GM18507 (cell line): ENCODE measurements at places on chromosomes 7 and 10.

- no peak for DNase-seq
Observed at GRCh38 chr10:15751046-15751445, 31.3 kb upstream of the ITGA8 start.

- DNase-seq, result no peak
Observed at GRCh38 chr10:128097783-128098182, 28.4 kb downstream of the MKI67 start.

DNA sequence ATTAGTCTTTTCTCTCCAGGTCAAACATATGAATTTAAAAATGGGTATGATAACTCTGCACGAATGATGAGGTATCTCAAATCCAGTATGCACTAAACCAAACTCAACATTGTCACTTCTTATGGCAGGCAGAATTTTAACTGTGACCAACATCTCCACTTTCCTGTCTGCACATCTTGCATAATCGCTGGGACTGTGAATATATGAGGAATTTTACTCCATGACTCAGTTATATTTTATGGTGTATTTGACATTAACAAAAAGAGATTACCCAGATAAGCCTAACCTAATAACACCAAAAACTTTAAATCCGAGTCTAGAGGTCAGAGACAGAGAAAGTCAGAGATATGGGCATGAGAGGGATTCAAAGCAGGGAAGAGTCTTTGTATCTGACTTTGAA lies 454.5 kb upstream of the SEMA3D start:
- no peak for DNase-seq

- DNase-seq, result no peak
Observed at GRCh38 chr10:24694086-24694485, 29.6 kb downstream of the ARHGAP21 start.

DNA sequence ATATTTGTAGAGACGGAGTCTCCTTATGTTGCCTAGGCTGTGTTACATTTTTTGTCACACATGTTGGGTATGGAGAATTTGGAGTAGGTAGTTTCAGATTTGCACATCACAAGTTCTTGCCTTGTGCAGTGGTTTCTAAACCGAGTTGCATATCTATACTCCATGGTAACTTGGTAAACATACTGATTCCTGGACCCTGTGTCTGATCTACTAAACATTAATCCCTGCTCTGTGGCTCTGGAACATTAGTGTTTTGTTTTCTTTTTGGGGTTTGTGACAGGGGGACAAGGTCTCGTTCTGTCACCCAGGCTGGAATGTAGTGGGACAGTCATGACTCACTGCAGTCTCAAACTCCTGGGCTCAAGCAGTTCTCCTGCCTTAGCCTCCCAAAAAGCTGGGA lies 24.7 kb downstream of the AUTS2 start:
- no peak for DNase-seq

GRCh38 chr7:103793614-103794013 lies 195.8 kb downstream of the RELN start:
- no peak for DNase-seq

DNA sequence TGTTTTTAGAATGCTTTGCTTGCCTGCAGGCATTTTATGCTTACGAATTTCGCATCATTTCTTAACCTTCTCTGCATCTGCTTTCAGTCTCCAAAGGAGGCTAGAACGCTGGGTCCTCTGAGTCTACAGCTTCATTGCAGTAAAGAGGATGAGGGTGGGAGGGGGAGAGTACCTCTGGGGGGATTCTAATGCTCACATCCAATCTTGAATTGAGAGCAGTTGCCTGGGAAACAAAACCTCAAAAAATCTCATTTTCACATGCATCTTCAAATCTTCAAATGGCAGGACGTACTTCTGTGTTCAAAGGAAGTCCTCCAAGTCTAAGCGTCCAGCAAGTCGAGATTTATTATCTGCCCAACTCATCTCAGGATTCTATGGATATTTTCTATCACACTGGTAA lies 100.7 kb upstream of the PRKCQ start:
- DNase-seq, result no peak

DNA sequence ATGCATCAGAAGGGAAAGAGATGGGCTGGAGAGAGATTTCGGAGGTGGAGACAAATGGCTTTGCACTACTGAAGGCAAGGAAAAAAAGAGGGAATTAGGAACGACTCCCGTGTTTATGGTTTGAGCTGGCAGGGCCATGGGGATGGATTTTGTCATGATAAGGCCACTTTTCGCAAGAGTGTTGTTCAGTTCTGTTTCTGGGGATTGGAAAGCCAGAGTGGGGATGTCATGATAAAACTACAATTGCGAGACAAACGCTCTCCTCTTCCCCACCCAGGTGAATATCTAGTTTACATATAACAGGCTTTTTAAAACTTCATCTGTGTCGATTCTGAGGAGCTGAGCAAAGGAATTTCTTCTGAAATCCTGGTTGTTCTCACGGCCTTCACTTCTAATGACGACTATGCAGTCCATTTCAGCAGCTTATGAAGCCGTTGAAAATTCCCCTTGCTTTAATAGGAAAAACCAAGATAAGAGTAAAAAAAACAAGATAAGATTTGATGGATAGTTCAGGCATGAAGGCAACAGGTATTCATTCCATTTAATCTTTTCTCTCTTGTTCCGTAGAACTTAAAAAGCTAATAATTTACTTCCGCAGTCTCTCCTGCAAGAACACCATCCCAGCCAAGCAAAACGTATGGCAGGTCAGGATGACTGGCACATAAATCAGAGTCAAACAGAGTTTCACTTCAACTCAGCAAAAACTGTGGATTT lies 245.6 kb upstream of the PITRM1 start:
- DNase-seq, result no peak

DNA sequence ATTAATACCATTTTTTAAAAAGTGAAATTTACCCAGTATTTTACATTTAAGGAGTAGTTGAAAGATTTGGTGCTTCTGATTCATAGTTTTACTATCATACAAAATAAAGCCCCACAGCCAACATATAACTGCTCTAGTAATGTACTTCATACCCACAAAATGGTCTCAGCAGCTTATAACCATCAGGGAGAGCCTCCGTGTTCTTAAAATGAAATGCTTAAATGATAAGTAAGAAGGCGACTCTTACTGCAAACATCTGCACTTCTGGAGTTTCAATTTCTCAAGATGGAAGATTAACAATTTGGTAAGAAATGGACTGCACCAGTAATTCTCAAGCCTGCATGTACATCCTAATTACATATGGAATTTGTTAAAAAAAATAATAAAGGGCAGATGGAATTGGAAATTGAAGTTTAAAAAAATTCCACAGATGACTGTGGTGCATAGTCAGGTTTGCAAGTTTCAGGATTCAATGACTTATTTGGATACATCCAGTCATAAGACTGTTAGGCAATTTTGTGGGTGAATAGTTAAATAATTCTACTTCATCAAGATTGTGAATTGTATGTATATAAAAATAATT lies 461.0 kb downstream of the KIF20B start:
- DNase-seq, result no peak

- no peak for DNase-seq
Observed at GRCh38 chr10:7243139-7243538, 167.7 kb downstream of the SFMBT2 start.

GRCh38 chr10:44977287-44978212 lies 1.1 kb downstream of the DEPP1 start:
- no peak for DNase-seq

GRCh38 chr7:151271699-151272355 lies 23.3 kb upstream of the SMARCD3 start:
- no peak for DNase-seq

- peak; percentile 45 for DNase-seq
Observed at GRCh38 chr7:105352018-105352612, 36.6 kb downstream of the SRPK2 start.

- no peak for DNase-seq
Observed at GRCh38 chr7:8144856-8145255, 117.1 kb downstream of the ICA1 start.

- no peak for DNase-seq
Observed at GRCh38 chr10:35642793-35643114, 658 bp upstream of the FZD8 start.

DNA sequence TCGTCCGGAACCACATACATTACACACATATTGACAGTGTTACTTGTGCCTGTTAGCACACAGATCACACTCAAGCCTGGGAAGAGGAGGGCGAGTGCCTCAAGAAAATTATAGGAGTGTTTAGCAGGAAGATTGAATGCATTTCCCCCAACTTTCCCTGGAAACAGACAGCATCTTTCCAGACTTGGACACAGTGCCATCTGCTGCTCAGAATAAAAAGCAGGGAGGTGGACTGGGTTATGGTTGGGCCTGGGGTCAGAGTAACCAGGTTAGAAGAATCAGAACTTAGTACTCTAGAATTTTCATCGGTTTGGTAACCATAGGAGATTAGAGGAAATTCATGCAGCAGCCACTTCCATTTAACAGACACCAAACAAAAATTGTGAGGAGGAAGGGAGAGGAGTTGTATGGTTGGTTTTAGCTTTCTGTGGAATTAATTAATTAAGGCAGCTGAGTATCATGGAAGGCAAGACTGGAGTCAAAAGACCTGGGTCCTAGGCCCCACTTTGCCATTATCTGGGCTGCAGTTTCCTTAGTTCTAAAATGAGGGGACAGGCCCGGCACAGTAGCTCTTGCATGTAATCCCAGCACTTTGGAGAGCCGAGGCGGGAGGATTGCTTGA lies 43.4 kb upstream of the OPTN start:
- DNase-seq, result no peak

DNA sequence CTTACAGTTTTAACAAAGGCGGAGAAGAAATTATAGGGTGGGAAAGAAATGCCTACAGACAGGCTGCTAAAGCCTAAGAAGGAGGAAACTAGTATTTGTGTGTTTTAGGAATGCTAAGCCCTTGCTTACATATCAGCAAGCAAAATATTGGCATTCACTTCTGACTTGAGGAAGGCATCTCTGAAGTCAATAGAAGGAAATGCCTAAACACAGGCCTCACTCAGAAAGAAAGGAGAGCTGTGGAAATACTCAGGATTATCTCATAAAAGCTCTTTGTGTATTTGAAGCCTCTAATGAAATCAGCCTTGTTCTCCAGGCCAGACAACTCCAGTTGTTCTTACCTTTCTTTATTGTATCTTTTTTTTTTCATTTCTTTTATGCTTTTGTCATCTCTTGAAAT lies 158.0 kb downstream of the AUTS2 start:
- DNase-seq, result no peak

- no peak for DNase-seq
Observed at GRCh38 chr7:130929896-130930659, 196.1 kb upstream of the KLF14 start.

GRCh38 chr10:1648648-1649047 lies 88.7 kb downstream of the ADARB2 start:
- no peak for DNase-seq

GRCh38 chr10:121981346-121981745 lies 6.3 kb upstream of the NSMCE4A start:
- no peak for DNase-seq

DNA sequence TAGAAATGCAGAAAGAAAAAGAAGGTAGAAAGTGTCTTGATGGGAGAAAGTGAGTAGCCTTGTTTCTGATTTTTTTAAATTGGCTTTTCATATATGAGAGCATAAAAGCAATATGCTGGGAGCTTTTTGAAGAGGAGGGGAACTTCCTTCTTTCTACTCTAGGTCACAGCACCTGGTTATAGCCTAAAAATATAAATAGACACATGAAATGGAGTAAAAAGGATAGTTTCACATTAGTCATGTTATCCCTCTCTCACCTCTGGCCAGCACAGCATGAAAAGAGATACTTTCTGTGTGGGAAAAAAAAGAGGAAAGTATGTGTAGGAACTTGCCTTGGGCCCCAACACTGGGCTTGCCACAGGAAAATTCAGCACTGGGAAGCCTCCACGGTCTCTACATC lies 292.2 kb upstream of the ZWINT start:
- no peak for DNase-seq

DNA sequence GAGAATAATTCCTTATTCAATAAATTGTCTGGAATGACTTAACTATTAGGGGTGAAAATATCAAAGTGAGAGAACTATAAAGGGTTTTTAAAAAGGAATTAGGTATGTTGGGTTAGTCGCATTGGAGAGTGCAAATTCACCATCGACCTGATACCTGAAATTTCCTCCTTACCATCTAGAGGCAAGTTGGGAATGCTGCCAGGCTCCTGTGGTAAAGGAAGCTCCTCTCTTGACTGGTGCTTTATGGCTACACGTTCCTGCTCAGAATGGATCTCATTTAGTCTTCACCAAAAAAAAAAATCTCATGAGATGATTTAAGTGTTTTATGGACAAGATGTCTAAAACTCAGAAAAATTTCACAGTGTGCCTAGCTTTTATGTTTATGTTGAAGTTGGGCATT lies 129.8 kb downstream of the EGFR start:
- no peak for DNase-seq

DNA sequence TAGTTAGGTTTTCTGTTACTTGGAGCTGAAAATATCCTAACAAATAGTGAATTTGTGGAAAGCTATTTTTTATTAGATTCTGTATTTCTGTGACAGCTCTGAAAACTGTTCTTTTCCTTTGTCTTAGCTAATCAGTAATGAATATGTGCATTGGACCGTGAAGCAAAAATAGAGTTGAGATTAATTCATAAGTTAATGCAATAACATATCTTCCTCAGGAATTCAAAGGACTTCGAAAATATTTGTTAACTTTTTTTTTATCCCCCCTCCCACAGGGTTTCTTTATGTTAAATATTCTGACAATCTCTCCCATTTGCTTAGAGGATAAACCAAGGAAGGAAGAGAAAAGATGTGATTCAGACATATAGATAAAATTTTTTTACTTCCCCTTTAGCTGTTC lies 101.4 kb downstream of the PODXL start:
- no peak for DNase-seq

GRCh38 chr7:134028853-134029252 lies 98.3 kb upstream of the LRGUK start:
- DNase-seq, result no peak

GRCh38 chr10:44981172-44982113 lies 2.8 kb upstream of the DEPP1 start:
- DNase-seq, result no peak

DNA sequence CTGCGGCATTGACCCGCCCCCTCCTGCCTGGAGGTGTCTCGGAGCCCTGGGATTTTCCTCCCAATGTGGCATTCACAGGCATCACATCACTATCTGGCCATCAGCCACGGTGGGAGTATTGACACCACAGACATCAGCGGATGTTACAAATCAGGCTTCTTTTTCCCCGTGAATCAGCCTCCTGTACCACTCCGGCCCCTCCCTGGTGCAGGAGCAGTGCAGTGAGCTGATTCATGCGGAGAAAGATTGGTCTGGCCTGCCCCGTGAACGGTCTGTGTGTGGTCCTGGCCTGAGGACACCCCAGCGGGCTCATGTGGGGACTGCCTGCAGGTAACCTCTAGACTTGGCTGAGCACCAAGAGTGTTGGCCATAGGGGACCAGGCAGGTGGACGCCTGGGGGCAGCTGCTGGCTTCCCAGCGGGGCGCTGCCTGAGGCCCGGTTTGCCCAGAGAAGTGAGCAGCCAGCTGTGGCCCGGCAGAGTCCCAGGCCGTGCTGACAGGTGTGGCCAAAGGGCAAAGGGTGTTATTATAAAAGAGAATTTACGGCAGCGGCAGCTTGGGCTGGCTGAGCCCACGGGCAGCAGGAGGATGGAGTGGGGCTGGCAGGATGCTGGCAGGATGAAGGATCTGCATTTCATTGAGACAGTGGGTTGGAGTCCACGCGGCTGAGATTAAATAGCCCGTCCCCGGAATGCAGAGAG lies 32.1 kb upstream of the GNA12 start:
- no peak for DNase-seq
